ENCODE measurements at places on chromosomes 16 and 17.

- no peak for DNase-seq
These were observed 18.9 kb downstream of the SNX11 start for GRCh38 chr17:48126532-48126850.

DNA sequence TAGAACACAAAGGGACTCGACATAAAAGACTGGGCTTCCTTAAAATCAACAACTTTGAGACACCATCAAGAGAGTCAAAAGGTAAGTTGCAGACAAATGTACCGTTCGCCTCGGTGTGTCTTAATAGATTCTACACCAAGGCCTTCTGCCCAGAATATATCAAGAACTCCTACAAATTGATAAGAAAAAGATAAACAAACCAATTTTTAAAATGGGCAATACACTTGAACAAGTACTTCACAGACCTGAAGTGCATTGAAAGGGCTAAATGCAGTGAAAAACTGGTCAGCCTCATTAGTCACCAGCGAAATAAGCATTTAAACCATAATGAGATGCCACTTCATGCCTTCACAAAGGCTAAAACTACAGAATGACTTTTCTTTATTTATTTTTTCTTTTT is 20.4 kb upstream of the BAHCC1 start:
- DNase-seq: no peak

DNA sequence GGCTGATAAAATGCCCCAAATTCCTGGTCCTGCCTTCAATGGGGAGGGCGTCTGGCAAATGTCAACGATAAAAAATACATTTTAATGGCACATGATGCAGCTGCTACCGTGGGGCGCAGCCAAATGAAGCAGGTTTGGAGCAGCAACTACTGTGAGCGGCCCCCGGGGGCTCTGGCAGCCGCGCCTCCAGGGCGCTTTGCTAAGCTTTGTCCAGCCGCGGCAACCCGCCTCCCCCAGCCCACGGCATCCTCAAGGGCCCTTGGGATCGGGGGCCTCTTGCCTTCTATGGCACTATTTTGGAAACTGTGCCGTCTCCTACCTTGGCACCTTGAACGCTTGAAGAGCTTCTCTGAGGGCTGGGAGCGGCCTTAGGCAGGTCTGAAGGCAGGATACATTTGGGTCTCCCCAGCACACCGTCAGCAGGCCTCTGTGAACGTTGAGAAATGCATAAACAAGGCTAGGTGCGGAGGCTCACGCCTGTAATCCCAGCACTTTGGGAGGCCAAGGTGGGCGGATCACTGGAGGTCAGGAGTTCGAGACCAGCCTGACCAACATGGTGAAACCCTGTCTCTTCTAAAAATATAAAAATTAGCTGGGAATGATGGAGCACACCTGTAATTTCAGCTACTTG is 25.1 kb downstream of the TBX4 start:
- DNase-seq: no peak

- DNase-seq: no peak
These were observed 13.3 kb upstream of the RPL38 start for GRCh38 chr17:74190154-74190553.

GRCh38 chr17:41466988-41467387 is at the start of gene KRT32:
Gene KRT32, minus strand, starts transcription at chr17:41467386. Its CDS starts 61 bp downstream, at chr17:41467325.
- DNase-seq: no peak

DNA sequence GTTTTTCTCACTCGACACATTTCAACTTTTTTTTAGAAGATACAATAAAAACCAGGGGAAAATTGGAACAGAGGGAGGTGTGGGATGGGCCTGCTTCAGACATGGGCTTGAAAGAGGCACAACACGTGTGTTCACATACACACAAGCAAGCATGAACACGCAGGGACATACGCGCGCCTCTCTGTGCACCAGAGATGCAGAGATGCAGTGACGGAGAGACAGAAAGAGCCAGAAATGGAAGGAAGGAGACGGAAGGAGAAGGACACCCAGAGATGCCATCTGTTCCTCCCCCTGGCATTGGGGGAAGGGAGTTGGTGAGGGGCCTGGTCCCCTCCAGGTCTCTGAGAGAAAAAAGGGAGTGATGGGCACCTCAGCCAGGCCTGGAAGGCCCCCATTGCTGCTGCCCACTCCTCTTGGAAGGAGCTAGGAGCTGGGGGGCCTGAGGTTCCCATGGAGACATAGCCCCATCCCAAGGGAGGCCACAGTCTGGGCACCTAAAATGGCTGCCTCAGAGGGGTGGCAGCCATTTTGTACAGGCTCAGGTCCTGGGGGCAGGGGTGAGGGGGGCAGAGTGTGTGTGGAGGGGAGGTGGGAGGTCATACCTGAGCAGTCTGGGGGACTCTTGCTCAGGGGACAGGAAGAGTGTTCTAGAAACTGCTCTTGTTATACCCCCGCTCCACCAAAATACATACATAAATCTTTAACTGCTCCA is 3.8 kb upstream of the NEUROD2 start:
- no peak for DNase-seq

- DNase-seq: no peak
These were observed 292.0 kb downstream of the CPPED1 start for GRCh38 chr16:12511708-12512107.

DNA sequence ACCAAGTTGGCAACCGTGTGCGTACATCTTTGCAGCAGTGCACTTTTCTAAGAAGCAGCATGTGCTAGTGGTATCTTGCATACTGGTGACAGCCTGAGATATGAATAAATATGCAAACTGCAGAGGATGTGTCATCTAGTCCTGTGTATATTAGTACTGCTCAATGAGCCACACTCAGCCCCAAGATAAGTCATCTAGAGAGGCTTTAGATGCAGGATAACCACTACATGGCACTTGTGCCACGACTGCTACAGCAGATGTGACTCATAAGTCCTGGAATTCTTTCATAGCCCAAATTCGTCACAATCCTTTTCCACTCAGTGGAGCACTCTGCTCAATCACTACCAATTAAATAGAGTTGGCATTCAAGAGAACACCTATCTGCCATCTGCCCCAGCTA is 171.5 kb downstream of the AXIN2 start:
- no peak for DNase-seq

- no peak for DNase-seq
These were observed 8.8 kb downstream of the VPS53 start for GRCh38 chr17:705863-706262.

DNA sequence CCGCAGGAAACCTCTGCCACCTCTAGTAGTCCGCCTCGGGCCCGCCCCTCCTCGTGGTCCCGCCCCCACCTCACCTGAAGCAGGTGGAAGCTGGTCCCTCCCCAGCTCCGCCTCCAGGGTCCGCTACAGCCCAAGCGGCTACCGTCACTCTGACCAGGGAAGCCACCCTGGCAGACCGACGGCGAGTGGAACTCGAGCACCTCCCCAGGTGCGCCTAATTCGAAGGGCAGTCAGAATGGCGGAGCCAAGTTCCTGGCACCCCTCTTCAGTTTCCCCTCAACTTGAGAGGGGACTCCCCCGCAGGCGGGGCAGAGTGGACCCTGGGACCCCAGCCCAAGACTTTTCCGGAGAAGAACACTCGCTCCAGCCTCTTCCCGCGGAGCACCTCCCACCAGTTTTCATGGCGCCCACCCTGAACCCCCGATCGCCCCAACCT is 507 bp downstream of the FHOD1 start:
- no peak for DNase-seq

DNA sequence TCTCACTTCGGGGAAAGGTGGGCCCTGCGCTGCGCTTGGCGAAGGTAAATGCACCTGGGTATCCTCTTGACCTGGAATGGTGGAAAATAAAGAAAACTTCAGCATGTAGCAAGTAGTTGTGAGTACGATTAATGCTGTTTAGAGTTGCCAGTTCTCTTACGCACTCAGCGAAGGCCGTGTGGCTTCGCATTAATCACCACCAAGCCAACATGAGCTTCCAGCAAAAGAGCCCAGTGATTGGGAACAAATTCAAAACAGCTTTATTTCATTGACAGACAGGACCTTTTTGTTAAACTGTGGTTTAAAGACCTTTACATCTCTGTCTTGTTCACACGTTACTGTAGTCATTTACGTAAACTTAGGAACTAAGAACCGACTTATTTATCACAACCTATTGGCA is 531.4 kb downstream of the MAF start:
- DNase-seq: no peak

GRCh38 chr16:47058295-47059086 is 85.0 kb upstream of the DNAJA2 start:
- no peak for DNase-seq

GRCh38 chr16:11913425-11914079 is 2.2 kb downstream of the GSPT1 start:
- no peak for DNase-seq

DNA sequence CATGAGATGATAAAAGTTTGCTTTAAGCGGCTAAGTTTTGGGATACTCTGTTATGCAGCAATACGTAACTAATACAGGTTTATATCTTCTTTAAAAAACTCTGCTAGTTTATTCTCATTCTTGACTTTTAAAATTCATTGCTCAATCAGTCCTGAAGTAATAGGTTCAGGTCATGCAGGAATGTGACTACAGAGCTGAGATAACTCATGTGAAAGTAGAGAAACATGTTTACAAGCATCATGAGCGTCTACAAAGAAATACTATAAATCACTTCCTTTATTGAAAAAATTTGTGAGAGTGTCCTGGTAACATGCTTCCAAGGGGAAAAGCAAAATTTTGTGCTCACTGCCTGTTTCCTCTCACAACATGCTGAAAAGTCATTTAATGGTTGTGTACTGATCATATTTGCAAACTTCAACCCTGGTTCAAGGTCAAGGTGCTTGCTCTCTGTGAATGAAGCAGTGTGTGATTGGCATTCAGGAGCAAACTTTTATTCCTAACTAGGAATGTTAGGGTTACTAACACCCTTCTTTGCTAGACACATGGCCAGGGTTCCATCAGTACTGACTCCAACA is 12.5 kb upstream of the TMIGD1 start:
- no peak for DNase-seq

DNA sequence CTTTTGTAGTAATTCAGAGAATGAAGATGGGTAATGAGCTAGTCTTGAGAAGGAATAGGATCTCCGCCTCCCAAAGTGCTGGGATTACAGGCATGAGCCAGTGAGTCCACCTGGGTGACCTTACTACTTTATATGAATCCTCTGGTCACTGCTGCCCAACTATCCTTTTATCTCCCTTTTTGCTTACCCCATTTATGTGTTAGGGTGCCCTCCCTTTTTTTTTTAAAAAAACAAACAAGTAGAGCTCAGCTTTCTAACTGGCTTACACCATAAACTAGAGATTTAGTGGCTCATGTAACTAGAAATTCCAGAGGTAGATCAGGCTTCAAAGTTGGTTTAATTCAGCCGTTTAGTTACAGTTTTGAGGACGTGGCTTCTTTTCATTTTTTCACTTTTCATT is 15.6 kb downstream of the USP10 start:
- DNase-seq: no peak

DNA sequence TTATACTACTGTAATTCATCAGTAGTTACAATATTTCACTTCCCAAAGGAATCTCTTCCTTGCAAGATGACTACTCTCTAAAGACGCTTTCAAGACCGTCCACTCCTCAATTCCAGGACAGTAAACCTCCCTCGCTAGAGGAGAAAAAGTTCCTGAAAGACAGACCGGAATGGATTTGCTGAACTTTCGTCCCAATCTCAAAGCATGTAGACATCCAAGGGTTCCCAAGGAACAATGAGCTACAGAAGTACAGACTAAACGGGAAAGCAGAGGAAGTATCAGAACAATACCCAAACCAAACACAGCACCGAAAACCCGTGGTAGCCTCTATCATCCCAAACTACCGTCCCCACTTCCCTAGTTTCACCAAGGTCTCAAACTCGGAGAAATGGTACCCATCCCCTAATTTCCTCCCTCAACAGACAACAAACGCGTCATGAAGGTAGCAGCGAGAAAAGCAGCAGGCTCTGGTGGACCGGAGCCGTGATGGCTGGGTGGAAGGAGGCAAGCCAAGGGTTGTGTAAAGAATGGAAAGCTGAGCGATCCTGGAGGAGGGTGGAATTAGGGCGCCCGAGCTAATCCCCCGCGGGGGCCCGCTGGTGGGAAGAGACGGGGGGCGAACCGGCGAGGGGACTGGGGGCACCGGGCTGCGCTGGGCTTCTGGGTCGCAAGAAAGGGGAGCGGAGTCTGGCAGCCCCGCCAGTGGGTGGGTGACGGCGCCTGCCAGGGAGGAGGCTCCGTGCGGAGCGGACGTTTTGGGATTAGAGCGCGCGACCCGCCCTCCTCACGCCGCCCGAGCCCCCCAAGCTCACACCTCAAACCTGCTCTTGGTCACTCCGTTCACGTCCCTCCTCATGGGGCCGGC is 647 bp downstream of the FBXL20 start:
- peak; percentile 40 for DNase-seq

- DNase-seq: peak; percentile 21
These were observed 8.8 kb upstream of the LPCAT2 start for GRCh38 chr16:55499951-55500529.

DNA sequence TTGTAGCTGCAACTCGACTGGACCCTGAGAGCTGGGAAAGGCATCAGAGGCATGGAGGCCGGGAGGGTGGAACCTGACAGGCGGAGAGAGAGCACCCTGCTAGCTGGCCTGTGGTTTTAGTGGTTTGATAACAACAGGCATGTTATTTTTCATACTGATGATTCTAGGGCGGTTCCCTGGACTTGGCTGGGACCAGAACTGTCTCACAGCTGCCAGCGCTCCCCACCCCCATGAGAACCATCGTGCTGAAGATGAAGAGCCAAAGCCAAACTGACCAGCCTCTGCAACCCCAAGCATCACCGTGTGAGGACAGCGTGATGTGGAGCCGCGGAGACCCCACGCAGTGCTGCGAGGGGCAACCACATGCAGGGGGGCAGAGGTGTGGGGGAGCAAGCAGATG is 28.5 kb downstream of the MXRA7 start:
- DNase-seq: no peak
